ENCODE measurements at places on chromosomes 7 and 10.

- DNase-seq: peak; percentile 1
These were observed 2.8 kb upstream of the GPRIN2 start for GRCh38 chr10:46559231-46559671.

GRCh38 chr7:152881893-152882292 is 122.3 kb downstream of the ACTR3B start:
- no peak for DNase-seq

DNA sequence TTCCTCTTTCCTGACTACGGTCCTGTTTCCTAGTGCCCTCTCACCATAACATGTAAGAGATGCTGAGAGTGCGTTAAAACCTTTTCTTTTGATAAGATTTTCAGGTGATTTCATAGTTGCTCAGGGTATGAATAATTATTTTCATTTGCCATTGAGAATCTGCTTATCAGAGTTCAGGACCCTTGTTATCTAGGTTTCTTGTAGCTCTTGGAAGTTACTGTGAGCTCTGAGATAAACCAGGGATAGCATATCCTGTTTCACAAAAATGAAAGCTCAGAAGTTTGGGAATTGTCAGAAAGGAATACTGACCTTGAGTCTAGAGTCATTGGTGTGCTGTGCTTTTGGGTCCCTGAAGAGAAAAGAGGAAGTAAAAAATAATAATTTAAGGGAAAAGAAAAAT is 76.8 kb upstream of the PRKG1 start:
- DNase-seq: no peak

DNA sequence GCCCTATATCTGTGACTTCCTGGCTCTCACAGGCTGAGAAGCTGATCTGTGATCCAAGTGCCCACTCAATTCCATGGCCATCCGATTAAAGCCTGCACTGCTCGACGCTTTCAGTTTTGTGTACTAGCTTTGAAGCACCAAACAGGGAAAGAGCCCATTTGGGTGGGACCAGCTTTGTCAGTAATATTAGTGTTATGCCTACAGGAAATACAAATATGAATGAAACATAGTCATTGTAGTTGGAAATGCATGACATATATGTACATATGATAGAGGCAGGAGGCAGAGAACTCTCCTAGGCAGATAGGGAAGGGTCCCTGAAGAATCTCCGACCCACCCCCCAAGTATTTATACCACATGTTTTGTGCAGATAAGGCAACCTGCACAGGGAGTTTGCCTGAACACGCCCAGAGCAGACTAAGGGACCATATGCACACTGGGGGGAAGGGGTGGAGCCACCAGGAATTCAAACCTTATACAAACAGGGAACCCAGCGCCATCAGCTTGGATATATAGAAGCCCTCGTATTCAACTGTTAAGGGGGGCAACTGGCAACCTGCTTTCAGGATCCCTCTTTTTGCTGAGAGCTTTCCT is 653.2 kb downstream of the PARD3 start:
- DNase-seq: no peak

DNA sequence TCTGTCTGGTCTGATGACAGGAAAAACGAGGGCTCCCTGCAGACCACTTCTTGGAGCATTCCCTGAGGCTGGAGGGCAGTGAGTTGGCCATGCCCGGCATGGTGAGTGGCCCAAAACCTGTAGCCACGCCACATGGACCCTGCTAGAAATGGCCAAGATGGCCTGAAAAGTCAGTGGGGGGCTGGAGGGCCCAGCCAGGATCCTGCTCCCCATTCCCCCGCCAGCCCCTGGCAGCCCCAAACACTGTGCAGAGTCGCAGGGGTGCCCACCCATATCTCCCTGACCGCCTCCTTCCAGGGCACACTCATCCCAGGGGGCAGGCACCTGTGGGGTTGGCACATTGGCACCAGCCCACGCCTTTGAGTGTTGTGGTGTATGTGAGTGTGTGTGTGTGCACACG is 18.7 kb upstream of the PPP2R2D start:
- no peak for DNase-seq

- DNase-seq: no peak
These were observed 817.9 kb downstream of the DNAJB9 start for GRCh38 chr7:109387530-109387929.

- DNase-seq: peak; percentile 26
These were observed 105.1 kb downstream of the NRP1 start for GRCh38 chr10:33229252-33229948.

DNA sequence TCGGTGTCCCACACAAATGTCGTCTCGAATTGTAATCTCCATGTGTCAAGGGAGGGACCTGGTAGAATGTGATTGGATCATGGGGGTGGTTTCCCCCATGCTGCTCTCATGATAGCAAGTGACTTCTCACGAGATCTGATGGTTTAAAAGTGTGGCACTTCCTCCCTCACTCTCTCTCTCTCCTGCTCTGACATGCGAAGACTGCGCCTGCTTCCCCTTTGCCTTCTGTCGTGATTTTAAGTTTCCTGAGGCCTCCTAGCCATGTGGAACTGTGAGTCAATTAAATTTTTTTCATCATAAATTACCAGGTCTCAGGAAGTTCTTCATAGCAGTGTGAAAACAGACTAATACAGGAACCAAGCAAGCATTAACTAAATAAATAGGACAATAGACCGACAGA is 229.1 kb downstream of the GFRA1 start:
- DNase-seq: no peak

GRCh38 chr10:492836-493235 is 196.6 kb downstream of the DIP2C start:
- DNase-seq: no peak

Measured in thyroid gland (tissue), 4 donors.